WTC11 (cell line): ENCODE measurements at places on chromosomes 3 and 15.
A peak's percentile ranks its signal among the peaks of the same experiment; 100 is the strongest.

DNA sequence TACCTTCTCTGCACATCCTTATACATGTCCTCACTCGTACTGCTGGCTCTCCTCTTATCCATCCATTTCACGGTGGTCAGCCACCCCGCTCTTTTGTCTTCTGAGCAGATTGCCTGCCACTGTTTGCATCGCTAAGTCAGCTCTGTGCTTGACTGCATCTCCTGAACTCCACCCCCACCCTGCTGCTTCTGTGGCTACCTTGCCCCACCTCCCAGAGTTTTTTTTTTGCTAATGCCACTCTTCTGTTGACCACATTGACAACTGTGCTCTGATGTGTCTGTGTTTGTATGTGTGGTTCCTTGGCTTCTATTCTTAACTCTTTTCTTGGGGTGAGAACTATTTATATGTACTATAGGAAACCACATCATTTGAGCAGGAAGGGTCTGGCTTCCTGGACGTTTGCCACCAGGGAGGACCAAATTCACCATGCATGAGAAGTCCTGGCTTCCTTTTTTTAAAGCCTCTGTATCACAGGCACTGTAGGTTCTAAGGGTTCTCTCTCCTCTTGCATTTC lies 12.8 kb upstream of the MTMR10 start:
- H3K27ac ChIP-seq = no peak overlapping the region; the same call in 1 of the 2 replicates
- peak; percentile 34 for DNase-seq
- H3K4me3 ChIP-seq = no peak overlapping the region
- H3K27me3 ChIP-seq = no peaks in the 10 kb centered on the region
- no peaks in the 10 kb centered on the region for H3K36me3 ChIP-seq

DNA sequence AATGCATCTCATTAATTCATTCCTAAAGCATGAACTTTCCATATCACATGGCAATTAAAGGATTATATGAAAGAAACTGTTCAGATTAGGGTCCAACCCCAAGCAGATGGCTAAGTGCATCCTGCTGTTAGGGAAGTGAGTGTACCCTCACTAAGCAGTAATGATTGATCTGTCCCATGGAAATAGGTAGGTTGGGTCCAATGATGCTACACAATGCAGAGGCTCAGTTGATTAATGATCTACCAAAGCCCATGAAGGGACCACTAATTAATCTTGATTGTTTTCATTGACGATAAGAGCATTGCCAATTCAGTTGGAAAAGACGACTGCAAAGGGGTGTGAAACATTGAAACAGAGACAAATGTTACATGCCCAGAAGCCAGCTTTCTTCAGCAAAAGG lies 194.5 kb upstream of the LRTM1 start:
- no peak overlapping the region for H3K27ac ChIP-seq
- no peak for DNase-seq
- 0 out of 2 replicates have a peak, but pooled peaks cover 2% of the 10 kb centered on the region for H3K27me3 ChIP-seq
- no peaks in the 10 kb centered on the region for H3K36me3 ChIP-seq

DNA sequence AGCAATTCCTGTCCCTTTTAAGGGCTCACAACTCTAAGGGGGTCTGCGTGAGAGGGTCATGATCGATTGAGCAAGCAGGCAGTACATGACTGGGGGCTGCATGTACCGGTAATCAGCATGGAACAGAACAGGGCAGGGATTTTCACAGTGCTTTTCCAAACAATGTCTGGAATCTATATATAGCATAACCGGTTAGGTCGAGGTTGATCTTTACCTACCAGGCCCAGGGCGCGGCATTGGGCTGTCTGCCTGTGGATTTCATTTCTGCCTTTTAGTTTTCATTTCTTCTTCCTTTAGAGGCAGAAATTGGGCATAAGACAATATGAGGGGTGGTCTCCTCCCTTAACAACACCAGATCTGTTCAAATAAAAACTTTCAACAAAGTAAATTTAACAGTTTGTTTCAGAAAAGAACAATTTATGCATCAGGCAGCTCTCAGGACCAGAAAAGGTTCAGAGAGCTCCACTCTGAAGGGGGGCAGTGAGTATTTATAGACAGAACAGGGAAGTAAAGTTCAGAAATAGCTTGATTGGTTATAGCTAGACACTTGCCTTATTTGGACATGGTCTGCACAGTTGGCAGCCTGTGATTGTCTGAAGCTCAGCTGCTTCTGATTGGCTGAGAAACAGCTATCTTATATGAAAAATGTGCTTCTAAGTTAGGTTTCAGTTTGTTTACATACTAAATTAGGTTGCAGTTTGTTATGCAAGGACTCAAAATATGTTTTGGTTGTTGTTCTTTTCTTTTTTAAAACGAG lies 17.2 kb upstream of the B4GALT4 start:
- H3K4me3 ChIP-seq = no peak overlapping the region
- H3K4me1 ChIP-seq = peaks cover 62% of the 10 kb centered on the region
- H3K36me3 ChIP-seq = no peaks in the 10 kb centered on the region; the same call in 1 of the 2 replicates
- no peak for DNase-seq
- H3K27ac ChIP-seq = peak overlapping the region; percentile 75
- no peaks in the 10 kb centered on the region for H3K27me3 ChIP-seq

GRCh38 chr3:58469096-58469495 lies 22.8 kb upstream of the KCTD6 start:
- H3K36me3 ChIP-seq = no peaks in the 10 kb centered on the region
- no peak overlapping the region for H3K4me3 ChIP-seq
- no peaks in the 10 kb centered on the region for H3K27me3 ChIP-seq
- DNase-seq = no peak

DNA sequence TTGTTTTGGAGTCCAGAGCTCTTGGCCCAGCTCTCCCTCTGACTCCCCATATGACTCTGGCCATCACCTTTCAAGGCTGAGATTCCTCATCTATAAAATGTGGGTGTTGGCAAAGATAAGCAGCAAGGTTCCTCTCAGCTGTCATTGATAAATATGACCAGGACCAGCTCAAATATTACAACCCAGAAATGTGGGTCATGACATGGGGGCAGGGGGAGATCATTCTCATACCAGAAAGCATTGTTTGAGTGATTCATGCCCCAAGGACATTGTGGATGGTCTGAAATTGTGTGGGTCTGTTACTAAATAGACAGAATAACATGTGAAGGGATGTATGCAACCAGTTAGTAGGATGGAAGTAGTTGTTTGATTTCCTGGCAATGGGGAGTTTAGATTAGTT lies 13.9 kb downstream of the UPK1B start:
- no peak overlapping the region for H3K4me3 ChIP-seq
- no peaks in the 10 kb centered on the region for H3K36me3 ChIP-seq
- no peak overlapping the region for H3K27ac ChIP-seq
- no peaks in the 10 kb centered on the region for H3K27me3 ChIP-seq

- no peak overlapping the region for H3K4me3 ChIP-seq
- no peak for DNase-seq
- H3K36me3 ChIP-seq = no peaks in the 10 kb centered on the region
- peaks cover 3% of the 10 kb centered on the region; the same call in 1 of the 2 replicates for H3K27me3 ChIP-seq
- H3K27ac ChIP-seq = no peak overlapping the region
- H3K4me1 ChIP-seq = peaks cover 36% of the 10 kb centered on the region
Measured at GRCh38 chr3:187909866-187910265, 164.6 kb upstream of the BCL6 start.

DNA sequence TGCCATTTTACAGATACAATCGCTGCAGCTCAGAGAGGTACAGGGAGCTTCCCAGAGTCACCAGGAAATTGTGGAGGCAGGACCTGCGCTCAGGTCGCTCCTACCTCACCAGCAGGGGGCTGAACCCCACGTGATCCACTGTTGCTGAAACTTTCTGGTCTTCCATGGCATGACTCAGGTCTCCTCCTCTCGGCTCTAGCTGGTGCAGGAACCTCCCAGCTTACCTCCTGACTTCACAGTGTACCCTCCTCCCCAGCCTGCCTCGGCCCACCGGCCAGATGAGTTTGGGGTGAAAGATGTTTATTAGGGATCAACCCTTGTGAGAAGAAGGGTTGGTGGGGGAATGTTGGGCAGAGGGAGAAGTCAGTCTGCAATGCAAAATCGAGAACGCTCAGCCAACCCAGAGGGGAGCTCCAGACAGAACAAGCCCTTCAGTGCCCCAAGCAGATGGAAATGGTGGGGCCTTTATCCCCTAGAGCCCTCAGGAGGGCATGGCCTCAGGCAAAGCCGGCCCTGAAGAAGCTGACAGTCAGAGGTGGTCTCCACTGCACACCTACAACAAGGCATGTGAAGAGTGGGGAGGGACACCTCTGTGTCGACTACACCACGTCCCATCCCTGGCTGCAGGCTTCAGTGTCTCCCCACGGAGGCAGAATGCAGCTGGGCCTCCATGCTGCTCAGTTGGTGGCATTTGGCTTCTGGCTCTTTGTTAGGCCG lies 118.6 kb upstream of the PRR20G start:
- H3K27ac ChIP-seq = no peak overlapping the region
- no peak overlapping the region for H3K4me3 ChIP-seq
- peaks cover 4% of the 10 kb centered on the region; the same call in 1 of the 2 replicates for H3K27me3 ChIP-seq
- H3K36me3 ChIP-seq = no peaks in the 10 kb centered on the region
- H3K4me1 ChIP-seq = peaks cover 27% of the 10 kb centered on the region

DNA sequence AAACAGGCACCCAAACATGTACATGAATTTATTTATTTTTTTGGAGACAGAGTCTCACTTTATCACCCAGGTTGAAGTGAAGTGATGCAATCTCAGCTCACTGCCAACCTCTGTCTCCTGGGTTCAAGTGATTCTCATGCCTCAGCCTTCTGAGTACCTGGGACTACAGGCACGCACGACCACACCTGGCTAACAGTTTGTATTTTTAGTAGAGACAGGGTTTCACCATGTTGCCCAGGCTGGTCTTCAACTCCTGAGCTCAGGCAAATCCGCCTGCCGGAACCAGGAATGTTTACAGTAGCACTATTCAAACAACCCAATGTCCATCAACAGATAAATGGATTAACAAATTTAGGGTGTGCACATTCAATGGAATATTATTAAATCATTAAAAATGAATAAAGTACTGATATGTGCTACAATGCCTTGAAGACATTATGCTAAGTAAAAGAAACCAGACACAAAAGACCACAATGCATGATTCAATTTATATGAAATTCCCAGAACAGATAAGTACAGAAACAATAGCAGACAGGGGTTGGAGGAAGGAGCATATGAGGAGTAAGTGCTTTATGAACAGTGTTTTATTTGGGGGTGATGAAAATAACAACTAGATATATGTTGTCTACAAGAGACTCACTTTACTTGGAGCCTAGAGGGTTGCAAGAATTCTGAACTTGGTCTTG lies 1.3 kb downstream of the LEO1 start:
- H3K4me3 ChIP-seq = peak overlapping the region; percentile 92
- no peaks in the 10 kb centered on the region for H3K27me3 ChIP-seq
- H3K27ac ChIP-seq = no peak overlapping the region; the same call in 1 of the 2 replicates
- H3K4me1 ChIP-seq = peaks cover 11% of the 10 kb centered on the region
- peaks cover 24% of the 10 kb centered on the region for H3K36me3 ChIP-seq

DNA sequence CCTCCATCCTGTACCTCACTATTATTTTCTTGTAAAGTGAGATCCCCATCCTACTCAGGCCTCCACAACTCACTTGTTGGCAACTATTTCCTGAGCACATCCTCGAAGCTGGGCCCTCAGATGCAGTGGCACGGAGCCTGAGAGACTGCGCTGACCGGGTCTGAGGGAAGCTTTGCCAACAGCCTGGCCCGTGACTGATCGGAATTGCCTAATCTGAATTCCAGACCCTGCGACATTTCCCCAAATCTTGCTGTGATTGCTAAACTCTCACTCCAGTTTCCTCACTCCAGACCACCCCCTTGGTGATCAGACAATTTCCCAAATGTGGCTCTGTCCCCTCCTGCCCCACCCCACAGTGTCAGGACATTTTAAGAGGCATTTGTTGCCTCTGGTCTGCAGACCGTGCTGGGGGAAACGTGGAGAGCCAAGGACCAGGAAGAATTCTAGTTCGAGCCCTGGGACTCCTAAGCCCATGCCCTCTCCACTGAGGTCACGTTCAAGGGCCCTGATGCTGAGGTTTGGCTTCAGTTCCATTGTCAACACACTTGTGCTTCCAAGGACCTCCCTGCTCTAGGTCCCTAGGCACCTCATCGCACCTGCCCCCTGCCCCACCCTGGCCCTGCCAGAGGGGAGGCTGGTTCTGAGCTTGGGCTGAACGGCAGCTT lies 22.8 kb downstream of the KLHL25 start:
- H3K4me1 ChIP-seq = peaks cover 27% of the 10 kb centered on the region
- H3K4me3 ChIP-seq = no peak overlapping the region
- DNase-seq = no peak
- peaks cover 15% of the 10 kb centered on the region; the same call in 1 of the 2 replicates for H3K36me3 ChIP-seq
- no peaks in the 10 kb centered on the region for H3K27me3 ChIP-seq
- peak overlapping the region; percentile 76 for H3K27ac ChIP-seq

- no peak for DNase-seq
- no peaks in the 10 kb centered on the region for H3K4me1 ChIP-seq
- no peaks in the 10 kb centered on the region for H3K27me3 ChIP-seq
- no peak overlapping the region for H3K4me3 ChIP-seq
Measured at GRCh38 chr3:153029350-153029749, 132.7 kb upstream of the RAP2B start.

GRCh38 chr15:48754011-48754410 lies 56.9 kb downstream of the CEP152 start:
- no peaks in the 10 kb centered on the region for H3K4me1 ChIP-seq
- H3K4me3 ChIP-seq = no peak overlapping the region
- H3K27me3 ChIP-seq = no peaks in the 10 kb centered on the region
- DNase-seq = no peak
- H3K36me3 ChIP-seq = peaks cover 20% of the 10 kb centered on the region

DNA sequence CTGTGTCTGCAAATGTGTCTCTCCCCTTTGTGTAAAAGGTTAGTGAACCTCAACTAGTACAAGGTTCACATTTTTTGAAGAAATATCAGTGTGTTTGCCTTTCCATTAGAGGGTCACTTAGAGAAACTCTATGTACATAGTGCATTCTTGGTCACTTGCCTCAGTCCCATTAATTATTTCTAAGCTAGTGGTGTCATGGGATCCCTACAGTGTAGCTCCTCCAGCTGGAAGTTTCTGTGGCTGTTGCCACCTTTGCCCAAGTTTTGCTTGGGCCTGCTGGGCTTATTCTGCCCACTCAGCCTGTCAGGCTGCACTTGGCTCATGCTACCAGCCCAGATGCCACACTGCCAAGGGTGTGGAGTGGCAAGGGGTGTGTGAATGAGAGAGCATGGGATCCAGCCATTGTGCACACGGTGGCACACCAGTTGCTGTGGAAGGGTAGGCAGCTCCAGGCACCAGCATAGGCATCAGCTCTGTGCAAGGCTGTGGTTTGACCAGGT lies 161.7 kb downstream of the ARPP21 start:
- no peak overlapping the region for H3K4me3 ChIP-seq
- no peak for DNase-seq
- H3K27me3 ChIP-seq = no peaks in the 10 kb centered on the region
- no peaks in the 10 kb centered on the region for H3K4me1 ChIP-seq
- H3K36me3 ChIP-seq = no peaks in the 10 kb centered on the region
